ENCODE measurements at places on chromosomes 1 and 21.

DNA sequence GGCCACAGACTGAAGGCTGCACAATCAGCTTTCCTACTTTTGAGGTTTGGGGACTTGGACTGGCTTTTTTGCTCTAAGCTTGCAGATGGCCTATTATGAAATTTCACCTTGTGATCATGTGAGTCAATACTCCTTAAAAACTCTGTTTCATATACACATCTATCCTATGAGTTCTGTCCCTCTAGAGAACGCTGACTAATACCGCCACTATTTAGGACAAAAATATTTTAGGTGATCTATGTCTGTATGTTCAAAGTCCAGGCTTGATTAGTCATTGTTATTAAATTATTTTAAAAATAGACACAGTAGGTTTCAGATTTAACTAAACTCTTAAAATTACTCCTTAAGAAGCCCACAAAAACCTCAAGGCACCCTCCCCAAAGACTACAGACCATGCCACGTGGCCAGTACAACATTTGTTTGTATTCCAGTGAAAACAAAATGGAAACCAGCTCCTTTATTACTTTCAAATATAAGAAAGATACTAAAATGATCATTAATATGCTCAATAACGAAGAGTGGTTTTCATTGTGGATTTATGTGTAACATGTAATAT is 63.1 kb downstream of the TMPRSS15 start:
- DNase-seq = no peak

DNA sequence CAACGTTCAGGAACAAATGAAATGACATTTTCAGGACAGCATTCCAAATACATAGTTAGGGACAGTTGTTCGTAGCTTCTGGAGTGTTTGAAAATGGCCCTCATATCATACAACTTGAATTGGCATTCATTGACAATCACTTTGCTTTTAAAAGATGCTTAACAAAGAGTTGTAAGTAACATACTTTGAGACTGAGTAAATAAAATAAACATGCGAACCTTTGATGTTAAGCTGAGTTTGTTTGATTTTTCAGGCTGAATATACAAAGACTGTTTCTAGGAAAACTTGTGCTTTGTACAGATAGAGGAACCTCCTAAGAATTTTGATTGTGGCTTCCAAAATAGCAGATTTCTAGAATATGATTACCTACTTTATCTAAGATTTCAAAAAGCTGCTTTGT is 45.3 kb downstream of the ITSN1 start:
- DNase-seq = no peak

DNA sequence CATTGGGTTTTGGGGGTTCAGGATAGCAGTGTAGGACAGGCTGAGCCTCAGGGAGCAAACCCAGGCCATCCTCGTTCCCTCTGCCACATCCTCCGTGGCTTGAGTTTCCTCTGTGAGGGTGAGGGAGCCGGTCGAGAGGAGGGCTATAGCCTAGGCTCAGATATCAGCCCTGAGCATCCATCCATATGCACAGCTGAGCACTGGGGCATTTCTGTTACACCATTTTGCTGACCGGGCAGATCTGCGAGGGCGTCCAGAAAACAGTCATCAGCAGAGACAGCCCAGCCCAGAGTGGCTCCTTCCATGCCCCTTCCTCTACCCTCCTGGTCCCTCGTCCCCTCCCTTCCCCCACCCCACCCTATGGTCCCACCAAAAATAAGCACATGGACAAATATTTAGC is 53.5 kb downstream of the PTPRF start:
- no peak for DNase-seq

DNA sequence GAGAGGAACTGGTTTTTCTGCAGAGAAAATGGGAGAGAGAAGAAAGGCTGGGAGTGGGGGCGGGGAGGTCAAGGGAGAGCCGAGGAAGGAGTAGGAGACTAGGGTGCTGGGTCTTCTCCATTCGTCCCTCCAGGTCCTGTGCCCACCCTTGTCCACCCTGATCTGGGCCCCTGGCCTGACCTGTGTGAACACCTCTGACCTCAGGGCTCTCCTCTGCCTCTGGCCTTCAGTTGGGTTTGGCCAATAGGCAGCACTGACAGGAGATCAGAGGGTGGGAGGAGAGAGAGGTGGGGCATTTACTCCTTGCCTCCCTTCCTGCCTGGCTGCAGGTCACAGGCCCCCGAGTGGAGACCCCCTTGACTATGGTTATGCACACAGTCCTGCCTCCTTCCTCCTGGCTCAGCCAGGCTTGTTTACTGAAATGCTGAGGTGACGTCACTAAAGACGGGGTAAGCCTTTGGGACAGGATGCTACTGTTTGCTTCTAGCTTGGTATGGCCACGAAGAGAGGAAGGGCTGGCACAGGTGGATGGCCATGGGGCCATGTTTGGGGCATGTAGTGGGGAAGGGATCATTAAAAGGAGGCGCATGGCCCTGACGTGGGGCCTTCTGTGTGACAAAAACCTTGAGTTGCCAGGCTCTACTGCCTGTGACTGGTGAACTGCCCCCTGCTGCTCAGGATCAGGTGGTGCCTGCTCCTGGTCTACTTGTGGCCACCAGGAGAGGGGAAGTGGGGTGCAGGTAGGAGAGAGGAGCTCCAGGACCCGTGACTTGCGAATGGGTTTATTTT is 248.7 kb upstream of the CSF3R start:
- no peak for DNase-seq

GRCh38 chr1:18412882-18413353 is 67.8 kb upstream of the KLHDC7A start:
- DNase-seq = no peak

DNA sequence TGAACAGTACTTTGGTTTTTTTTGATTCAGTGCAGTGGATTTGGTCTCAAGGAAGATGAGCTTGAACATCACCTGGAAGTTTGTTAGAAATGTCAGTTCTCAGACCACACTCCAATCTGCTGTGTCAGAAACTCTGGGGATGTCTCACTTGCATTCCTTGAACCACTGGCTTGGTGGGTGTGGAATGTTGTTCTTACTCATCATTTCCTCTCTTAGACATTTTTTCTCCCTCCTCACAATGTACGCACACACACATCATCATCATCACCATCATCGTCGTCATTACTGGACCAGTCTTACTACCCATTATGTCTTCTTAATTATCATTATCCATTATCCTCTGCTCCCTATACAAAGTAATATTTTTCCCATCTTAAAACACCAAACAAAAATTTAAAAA is 91.9 kb upstream of the KCNK2 start:
- peak; percentile 52 for DNase-seq

- no peak for DNase-seq
Observed at GRCh38 chr1:16013220-16013907, 4.5 kb downstream of the HSPB7 start.

GRCh38 chr1:34532113-34532512 is 222.7 kb upstream of the GJB5 start:
- no peak for DNase-seq

- DNase-seq = no peak
Observed at GRCh38 chr1:83746234-83746633, 252.7 kb downstream of the TTLL7 start.

GRCh38 chr1:192916021-192916420 is 107.2 kb downstream of the RGS2 start:
- no peak for DNase-seq

All from epithelial cell of proximal tubule (primary cell).